ENCODE measurements at places on chromosomes 6 and 20. TPM values are rescaled to one million over a fixed set of nuclear protein-coding genes. Genes with fewer than 3 reads are reported as not detected.

PNLDC1 gene
- total RNA-seq, result 0.24 TPM

MUC22 gene
- not detected for total RNA-seq

DUSP15 gene
- total RNA-seq, result 26.9 TPM

BPIFB4 gene
- total RNA-seq, result not detected

DNA sequence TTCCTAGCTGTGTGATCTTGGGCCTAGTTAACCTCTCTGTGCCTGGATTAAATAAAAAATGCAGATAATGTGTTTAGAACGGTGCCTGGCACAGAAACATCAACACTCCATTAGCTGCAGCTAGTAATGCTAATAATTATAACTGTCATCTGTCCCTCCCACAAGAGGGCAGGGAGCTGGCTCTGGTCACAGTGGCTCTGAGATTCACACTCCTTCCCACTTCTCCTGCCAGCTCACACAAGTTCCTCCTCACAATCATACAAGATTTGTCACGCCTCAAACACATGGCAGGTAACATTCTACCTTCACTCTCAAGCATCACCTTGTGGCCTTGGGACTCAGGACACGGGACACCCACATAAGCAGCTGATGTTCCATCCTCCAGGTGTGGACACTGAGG is 2.4 kb downstream of the ADA start:
- peak overlapping the region; percentile 29 for H3K4me3 ChIP-seq
- DNase-seq, result no peak
- no peaks in the 10 kb centered on the region for H3K27me3 ChIP-seq
- H3K36me3 ChIP-seq, result peaks cover 9% of the 10 kb centered on the region
- no peak overlapping the region for H3K27ac ChIP-seq

DNA sequence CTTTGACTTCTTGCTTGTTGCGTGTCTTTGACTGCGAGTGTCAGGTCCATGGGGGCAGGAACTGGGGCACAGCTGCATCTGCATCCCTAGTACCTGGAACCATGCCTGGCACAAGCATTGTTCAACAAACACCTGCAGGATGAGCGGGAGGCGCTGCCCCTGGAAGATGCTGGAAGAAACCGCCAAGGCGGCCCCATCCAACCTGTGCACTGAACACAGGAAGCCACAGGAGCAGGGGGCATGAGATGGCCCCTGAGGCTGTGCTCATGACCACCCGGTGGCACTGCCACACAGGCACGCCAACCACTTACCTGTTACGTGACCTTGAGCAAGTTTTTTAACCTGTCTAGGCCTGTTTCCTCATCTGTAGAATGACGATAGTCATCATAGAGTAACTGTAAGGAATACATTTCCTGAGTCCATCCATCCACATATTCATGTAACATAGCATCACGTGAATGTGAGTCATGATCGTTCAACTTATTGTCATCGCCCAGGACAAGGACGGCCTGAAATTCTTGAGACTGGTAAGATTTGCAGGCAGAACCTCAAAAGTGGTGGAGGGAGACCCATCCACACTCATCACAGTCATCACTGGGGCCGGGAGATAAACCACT is 374.2 kb downstream of the PREX1 start:
- no peak overlapping the region for H3K27ac ChIP-seq
- peaks cover 12% of the 10 kb centered on the region for H3K4me1 ChIP-seq
- H3K4me3 ChIP-seq, result no peak overlapping the region

- no peaks in the 10 kb centered on the region for H3K27me3 ChIP-seq
- peaks cover 21% of the 10 kb centered on the region for H3K4me1 ChIP-seq
- DNase-seq, result no peak
- no peak overlapping the region for H3K4me3 ChIP-seq
These were observed 48.3 kb downstream of the CARMIL1 start for GRCh38 chr6:25327432-25327831.

DNA sequence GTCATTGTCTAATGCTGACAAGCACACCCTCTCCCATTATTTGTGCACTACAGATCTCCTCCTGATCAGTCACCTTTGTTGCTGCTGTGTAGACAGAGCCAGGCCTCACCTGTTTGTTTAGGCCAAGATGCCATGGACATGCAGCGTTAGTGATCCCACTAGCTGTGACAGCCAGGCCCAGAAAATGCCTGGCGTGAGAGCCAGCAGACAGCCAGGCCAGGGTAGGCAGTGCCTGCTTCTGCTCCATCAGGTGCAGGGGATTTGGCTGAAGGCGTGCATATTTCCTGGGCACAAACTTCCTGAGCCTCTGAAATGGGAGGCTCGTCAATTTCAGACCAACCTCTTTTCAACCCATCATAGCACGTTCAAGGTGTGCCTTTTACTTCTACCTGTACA is 27.3 kb downstream of the MANBAL start:
- peak overlapping the region; percentile 92 for H3K27ac ChIP-seq
- peaks cover 54% of the 10 kb centered on the region for H3K4me1 ChIP-seq
- H3K27me3 ChIP-seq, result no peaks in the 10 kb centered on the region
- no peak for DNase-seq
- H3K36me3 ChIP-seq, result peaks cover 45% of the 10 kb centered on the region
- H3K4me3 ChIP-seq, result peak overlapping the region; percentile 59

- H3K4me3 ChIP-seq, result no peak overlapping the region
- DNase-seq, result no peak
- no peaks in the 10 kb centered on the region for H3K4me1 ChIP-seq
- H3K27me3 ChIP-seq, result no peaks in the 10 kb centered on the region
- H3K27ac ChIP-seq, result no peak overlapping the region
These were observed 1308.9 kb upstream of the MAP3K7 start for GRCh38 chr6:91895599-91896285.

DNA sequence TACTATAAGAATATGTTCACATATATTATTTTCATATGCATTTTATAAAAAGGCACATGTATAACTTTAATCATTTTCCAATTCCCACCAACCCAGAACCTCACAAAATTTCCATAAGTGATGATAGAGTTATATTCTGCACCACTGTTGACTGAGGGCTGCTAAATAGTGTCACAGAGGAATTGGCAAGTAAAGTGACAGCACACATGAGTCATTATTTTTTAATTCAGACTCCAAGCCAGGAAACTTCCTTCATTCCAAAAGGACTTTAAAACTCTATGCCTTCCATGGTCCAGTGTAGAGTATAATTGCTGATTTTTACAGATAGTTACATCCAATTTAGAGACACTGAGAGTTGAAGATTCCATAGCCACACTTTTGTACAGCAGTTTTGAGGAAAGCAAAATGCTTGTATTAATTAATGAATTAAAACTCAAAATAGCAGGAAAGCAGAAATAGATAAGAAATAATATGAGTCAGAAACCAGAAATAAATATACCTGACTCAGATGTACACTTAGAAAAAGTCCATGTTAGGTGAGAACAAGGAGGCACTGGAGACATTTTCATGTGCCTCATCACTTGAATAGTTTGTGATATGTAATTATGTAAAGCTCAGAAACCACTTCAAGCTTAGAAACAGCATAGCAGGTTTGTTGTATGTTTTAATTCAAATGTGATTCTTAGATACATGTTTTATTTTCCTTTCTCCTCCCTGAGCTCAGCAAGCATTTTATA is 425.2 kb upstream of the OPRM1 start:
- H3K4me3 ChIP-seq, result no peak overlapping the region
- no peak for DNase-seq
- H3K27ac ChIP-seq, result no peak overlapping the region
- H3K4me1 ChIP-seq, result no peaks in the 10 kb centered on the region
- no peaks in the 10 kb centered on the region for H3K27me3 ChIP-seq

GRCh38 chr6:72828904-72829303 is 207.0 kb downstream of the KCNQ5 start:
- peaks cover 25% of the 10 kb centered on the region for H3K4me1 ChIP-seq
- H3K27ac ChIP-seq, result no peak overlapping the region
- no peak for DNase-seq
- H3K27me3 ChIP-seq, result no peaks in the 10 kb centered on the region
- H3K36me3 ChIP-seq, result peaks cover 6% of the 10 kb centered on the region

DNA sequence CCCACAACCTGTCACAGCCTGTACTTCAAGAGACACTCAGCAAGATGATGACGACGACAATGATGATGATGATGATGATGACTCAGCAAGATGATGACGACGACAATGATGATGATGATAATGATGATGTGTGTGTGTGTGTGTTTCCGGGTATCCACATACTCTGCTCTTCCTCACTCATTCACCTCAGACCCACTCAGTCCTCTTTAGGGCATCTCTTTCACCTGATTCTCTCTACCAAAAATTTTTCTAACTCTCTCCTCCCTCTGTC is 1.2 kb upstream of the EIF6 start:
- H3K27ac ChIP-seq, result peak overlapping the region; percentile 55
- DNase-seq, result no peak
- H3K27me3 ChIP-seq, result no peaks in the 10 kb centered on the region
- peaks cover 25% of the 10 kb centered on the region for H3K36me3 ChIP-seq
- H3K4me1 ChIP-seq, result peaks cover 28% of the 10 kb centered on the region

DNA sequence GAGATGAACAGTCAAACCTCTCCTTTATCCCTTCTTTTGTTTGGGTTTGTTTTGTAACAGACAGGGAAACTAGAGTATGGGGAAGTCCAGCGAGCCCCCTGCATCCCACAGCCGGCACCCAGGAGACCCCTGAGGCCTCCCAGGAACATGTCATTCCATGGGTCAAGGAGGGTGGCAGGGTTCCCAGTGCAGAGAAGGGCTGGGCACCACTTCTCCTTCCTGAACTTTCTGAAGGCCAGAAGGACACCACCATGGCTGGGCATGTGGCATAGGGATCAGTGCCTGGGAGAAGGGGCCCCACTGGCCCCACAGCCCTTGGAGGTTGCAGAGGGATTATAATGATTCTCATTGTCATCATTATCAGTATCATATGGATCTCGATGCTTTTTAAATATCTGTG is 13.9 kb upstream of the CST7 start:
- no peak overlapping the region for H3K4me3 ChIP-seq
- no peaks in the 10 kb centered on the region for H3K36me3 ChIP-seq
- H3K27ac ChIP-seq, result no peak overlapping the region
- DNase-seq, result no peak
- H3K27me3 ChIP-seq, result peaks cover 6% of the 10 kb centered on the region
- H3K4me1 ChIP-seq, result no peaks in the 10 kb centered on the region

DNA sequence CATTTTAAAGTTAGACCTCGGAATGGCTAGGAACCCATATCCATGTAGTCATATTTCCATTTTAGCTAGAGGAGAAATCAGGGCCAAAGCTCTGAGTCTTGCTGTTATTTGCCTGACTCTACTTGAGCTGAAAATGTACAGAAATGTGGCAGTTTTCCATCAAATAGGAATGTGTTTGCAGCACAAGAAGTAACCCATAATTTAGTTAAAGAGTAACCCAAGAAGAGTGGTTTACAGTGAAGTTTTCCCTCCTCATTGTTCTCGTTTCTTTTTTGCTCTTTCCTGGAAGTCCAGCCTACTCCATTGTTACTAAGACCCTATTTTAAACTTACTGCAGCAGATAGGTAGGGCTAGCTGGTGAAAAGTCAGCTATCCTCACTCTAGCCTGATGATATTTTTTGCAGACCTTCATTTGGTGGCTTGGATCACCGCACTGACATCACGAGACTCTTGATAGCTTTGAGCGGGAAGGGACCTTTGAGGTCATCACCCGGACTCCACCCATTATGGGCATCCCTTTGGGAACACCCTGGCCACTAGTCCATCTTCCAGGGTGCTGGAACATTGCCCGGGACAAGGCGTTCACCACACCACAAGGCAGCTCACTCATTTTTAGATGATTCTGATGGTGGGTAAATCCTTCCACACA is 28.0 kb upstream of the ADGRF5 start:
- no peak overlapping the region for H3K4me3 ChIP-seq
- no peaks in the 10 kb centered on the region for H3K36me3 ChIP-seq
- H3K4me1 ChIP-seq, result no peaks in the 10 kb centered on the region
- DNase-seq, result no peak
- H3K27me3 ChIP-seq, result peaks cover 4% of the 10 kb centered on the region

DNA sequence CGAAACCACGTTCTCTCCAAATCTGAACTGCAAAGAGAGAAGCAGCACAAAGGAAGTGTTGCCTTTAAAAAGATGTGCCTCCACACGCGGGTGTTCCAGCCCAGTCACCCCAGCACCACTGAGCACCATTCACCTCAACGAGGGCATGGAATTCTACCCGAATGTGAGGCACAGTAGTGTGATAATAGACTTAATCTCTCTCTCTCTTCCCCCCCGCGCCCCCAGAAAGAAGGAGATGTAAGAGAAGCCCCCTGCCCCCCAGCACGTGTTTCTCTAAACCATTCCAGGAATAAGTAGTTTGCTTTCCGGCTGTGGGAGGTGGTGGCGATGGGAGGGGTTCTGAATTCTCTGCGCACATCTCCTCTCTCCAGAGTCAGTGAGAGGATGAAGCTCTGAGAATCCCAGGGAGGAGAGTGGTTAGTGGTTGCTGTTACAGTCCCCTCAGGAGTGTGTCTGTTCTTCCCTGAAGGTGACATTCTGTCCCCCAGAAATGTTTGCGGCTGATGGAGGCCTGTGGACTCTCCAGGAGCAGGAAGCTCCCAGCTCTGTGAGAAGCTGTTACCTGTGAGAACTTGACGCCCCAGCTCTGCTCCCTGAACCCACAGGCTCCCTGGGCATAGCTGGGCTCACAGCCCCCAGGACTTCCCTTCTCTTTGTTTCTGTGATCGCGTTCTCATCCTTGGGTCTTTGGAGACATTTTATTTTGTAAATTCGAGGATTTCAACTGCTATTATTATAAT is 23.5 kb upstream of the IRF4 start:
- no peak overlapping the region for H3K4me3 ChIP-seq
- no peak overlapping the region for H3K27ac ChIP-seq
- DNase-seq, result no peak

GRCh38 chr6:42714098-42714761 is 8.2 kb downstream of the PRPH2 start:
- no peak overlapping the region for H3K27ac ChIP-seq
- H3K27me3 ChIP-seq, result no peaks in the 10 kb centered on the region
- peaks cover 3% of the 10 kb centered on the region for H3K4me1 ChIP-seq
- DNase-seq, result no peak

DNA sequence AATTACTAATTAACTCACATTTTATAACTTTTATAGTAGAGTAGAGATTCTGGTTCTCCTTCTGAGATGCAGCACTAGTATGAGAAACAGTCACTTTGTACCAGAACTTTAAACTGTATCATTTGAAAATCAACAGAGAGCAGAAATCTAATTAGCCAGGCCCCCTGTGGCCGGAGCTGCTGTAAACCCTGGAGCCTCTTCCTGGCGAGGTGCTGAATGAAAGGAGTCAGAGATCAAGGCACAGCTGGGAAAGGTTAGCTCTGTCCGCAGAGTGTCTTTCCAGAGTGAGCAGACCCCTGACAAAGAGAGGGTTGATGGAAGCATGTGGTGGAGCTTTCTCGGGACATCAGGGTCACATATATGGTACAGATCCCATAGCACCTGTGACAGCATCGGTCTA is 703.8 kb downstream of the RFPL4B start:
- H3K27ac ChIP-seq, result no peak overlapping the region
- DNase-seq, result no peak
- no peaks in the 10 kb centered on the region for H3K4me1 ChIP-seq
- no peaks in the 10 kb centered on the region for H3K36me3 ChIP-seq

Data from activated B cell treated with CpG ODN at 0.5 μM for 24 hours (primary cell).